Activated CD4-positive, CD25-positive, alpha-beta regulatory T cell treated with anti-CD3 and anti-CD28 coated beads, Interleukin-2, amount 50 U/mL, for 24 hours (primary cell): ENCODE measurements at places on chromosomes 11 and 22.

- no peak for ATAC-seq
Measured at GRCh38 chr11:43738600-43739409, 58.3 kb downstream of the HSD17B12 start.

DNA sequence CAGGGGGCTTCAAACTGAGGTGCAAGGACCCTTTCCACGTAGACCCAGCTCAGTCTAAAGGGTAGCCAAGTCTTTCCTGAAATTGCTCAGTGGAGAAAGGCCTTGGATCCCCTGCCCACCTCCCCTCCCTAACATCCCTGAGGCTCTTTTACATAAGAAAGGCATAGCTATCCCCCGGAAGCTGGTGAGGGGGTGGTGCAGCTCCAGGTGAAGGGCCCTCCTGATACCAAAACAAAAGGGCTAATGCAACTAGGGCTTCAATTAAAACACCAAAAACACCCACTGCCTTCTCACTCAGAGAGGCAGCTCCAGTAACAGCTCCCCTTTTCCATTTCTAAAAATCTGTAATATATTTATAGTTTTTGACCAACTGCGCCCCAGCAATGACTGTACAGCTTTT lies 5.8 kb downstream of the SHANK2 start:
- no peak for ATAC-seq

DNA sequence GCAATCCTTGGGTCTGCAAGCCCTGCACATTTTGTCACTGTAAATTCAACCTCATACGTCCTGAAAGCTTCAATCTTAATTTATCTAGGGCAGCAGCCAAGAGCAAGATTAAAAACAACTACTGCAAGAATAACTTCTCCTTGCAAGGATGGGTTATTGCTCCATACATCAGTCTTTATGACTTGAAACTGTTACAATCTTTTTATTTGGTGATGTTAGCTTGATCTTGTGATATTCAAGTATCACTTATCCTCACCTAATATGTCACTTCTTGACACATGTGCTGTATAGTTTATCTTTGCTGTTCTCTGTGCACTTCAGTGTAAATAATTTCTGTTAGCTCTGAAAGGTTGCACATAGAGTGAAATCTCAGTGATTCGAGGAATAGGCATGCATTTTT lies 14.7 kb upstream of the APLP2 start:
- ATAC-seq = no peak

DNA sequence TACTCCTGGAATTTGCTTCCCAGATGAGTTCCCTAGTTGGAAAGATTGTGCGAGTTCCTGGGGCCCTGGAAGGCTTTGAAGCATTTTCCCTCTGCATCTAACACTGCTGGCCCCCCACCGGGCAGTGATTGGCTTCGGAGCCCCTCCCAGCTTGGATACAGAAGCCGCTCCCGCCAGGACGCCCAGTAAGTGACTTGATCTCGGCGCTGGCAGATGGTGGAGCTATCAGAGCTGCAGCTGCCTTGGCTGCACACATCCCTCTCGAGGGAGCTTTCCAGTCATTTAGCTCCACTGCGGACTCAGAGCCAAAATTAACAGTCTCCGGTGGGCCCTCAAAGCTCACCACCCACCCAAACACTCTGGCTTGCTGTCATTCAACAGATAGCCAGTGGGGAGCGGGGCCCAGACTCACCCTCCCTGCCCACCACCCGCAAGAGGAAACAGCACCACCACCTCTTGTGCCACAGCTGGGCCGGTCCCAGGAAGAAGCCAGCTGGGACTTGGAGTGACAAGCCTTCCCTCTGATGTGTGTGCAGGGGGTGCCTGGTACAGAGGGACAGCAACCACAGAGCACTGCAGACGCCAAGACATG lies 162.3 kb downstream of the TRIM29 start:
- ATAC-seq = no peak

GRCh38 chr11:57900320-57900719 lies 123.4 kb upstream of the OR9Q1 start:
- ATAC-seq = no peak

DNA sequence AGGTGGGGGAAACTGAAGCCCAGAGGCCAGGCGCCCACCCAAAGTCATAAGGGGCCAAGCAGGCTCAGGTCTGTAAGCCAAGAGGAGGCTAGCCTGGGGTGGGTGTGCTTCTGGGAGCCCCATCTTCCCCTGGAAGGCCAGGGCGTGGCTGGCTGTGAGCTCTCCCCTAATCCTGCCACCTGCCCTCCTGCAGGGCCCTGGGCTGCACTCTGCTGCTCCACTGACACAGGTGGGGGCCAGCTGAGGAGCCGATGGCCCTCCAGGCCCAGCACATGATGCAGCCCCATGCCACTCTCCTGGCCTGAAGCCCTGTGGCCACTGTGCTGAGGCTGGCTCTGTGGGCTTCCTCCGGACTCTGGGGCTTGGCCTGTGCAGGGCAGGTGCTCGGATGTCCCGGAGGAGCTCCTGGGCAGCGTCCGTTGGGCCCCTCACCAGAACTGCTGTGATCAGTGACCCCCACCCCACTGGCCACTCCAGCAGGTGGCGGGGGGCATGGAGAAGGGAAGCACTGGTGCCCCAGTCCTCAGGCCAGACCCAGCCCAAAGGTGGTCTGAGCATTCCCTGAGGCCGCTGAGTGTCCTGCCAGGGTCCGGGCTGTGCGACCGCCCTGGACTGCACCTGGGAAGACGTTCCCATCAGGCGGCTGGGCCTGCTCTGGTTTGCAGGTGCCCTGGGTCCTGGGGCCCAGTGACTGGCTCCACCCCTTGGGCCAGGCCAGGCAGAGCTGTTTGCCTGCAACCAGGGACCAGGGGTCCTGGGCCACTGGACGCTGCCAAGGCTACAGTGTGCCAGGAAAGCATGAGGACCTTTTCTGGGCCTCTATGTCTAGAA lies 8.5 kb downstream of the PIM3 start:
- no peak for ATAC-seq

GRCh38 chr22:35399114-35399677 lies 744 bp upstream of the MCM5 start:
- ATAC-seq = no peak

GRCh38 chr11:61787928-61788491 lies 4.4 kb downstream of the TMEM258 start:
- no peak for ATAC-seq

DNA sequence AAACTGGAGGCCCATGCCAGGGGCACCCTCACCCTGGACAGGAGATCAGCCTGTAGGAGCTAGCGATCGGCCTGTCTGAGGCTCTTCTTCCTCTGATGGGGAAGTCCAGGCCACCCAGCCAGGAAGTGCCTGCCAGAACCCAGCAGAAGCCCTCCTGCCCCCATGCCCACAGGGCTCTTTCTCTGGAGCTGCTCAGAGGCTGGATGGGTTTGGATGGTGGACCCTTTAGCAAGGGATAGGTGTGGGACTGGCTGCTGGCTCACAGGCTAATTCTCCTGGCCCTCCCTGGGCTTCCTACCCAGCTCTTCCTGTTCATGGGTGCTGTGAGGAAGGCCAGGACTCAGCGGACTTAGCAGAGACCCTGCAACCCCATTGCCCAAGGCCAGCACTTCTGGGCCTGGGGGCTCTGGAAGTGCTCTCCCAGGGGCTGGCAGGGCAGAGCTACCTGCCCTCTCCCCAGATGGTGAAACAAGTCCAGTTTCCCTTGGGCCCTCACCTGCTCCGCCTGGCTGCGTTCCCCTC lies 7.6 kb downstream of the FXYD2 start:
- no peak for ATAC-seq

GRCh38 chr11:131491503-131491902 lies 121.1 kb downstream of the NTM start:
- ATAC-seq = no peak

DNA sequence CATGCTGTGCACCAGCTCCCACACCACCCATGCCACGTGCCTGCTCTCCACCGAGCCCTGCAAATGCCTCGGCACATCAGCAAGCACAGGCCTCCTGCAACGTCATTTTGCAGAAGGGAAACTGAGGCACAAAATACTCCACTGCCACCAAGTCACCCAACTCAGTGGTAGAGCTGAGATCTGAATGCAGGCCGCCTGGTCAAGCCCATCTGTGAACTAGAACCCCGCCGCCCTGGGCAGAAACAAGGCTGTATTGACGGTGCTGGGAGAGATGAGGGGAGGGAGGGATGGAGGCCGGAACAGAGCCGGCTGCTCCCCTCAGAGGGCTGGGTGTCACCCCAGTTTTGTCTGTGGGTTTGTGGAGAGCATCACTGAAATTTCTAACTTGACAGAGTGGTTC lies 81.4 kb downstream of the CDKN1C start:
- no peak for ATAC-seq

- no peak for ATAC-seq
Measured at GRCh38 chr11:131591051-131591461, 220.6 kb downstream of the NTM start.

DNA sequence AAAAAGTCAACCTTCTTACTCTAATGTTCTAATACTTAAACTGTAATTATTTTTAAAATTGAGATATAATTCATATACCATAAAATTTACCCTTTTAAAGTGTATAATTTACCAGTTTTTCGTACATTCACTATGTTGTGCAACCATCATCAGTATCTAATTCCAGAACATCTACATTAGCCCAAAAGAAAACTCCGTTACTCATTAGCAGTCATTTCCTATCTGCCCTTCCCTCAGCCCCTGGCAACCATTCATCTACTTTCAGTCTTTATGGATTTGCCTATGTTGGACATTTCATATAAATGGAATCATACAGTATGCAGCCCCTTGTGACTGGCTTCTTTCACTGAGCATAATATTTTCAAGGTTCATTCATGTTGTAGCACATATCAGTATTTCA lies 22.2 kb downstream of the SGSM3 start:
- no peak for ATAC-seq
